ENCODE measurements at places on chromosomes 2 and 18.

- peak; percentile 56 for DNase-seq
Observed at GRCh38 chr2:29747786-29748470, 173.5 kb downstream of the ALK start.

GRCh38 chr2:120933693-120934573 is 198.3 kb downstream of the GLI2 start:
- DNase-seq: peak; percentile 53

DNA sequence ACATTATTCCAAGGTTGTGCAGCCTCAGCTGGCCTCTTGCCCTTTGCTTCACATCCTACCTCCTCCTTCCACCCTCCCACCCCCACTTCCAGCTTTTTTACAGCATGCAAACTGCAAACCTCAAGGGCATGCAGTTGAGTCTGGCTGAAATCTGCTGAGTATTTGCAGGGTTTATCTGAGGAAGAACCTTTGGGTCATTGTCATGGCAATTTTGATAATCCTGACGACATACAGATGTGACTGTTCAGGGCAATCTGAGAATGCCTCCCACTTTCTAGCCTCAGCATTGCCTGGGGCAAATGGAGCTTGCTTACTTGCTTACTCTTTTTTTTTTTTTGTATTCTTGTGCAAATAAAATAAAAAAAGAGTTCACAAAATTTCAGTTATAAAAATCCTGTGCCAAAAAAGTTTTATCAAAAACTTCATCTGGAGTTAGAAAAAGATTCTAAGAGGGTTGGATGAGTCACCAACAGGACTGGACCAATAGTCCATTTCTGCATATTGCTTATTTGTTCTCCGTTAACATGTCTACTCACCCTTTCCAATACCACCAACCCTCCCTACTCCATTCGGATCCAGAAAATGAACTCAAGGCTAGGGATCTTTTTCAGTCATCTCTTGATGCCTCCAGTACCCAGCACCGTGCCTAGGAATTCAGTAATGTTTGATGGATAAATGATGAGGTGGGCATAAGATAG is 23.6 kb upstream of the LHCGR start:
- DNase-seq: no peak

DNA sequence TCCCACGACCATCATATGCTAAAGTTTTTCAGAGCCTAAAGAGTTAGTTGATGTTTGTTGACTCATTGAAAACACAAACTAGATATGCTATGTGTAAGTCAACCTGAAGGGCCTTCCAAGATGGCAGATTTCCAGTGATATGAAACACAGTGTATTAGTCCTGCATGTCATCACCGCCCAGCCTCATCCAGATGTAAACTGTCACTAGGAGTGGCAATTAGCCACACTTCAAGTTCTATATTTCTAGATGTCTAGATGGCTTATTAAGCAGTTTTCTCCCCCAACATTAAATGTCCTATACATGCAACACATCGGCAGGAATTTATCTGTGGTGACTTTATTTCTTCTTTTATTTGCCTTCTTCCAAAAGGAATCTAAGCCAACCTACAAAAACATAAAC is 444.1 kb upstream of the SMIM21 start:
- DNase-seq: no peak

DNA sequence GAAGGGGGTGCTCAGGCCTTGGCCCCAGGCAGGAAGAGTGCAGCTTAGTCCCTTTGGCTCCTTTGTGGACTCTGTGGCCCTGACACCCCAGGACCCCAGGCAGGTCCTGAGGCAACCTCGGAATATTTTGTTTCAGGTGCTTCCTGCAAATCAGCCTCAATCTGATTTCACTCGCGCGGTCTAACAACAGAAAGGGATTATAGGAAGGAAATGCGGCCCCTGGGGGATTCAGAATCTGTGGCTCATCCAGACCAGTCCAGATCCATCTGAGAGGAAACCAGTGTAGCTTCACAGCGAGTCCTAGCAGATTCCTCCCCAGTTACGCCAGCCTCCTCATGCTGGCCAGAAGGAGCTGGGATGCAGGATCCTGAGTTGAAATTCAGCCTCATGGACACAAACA is 59.5 kb upstream of the YWHAQ start:
- peak; percentile 31 for DNase-seq

GRCh38 chr2:29519338-29519925 is 402.0 kb downstream of the ALK start:
- DNase-seq: peak; percentile 79

DNA sequence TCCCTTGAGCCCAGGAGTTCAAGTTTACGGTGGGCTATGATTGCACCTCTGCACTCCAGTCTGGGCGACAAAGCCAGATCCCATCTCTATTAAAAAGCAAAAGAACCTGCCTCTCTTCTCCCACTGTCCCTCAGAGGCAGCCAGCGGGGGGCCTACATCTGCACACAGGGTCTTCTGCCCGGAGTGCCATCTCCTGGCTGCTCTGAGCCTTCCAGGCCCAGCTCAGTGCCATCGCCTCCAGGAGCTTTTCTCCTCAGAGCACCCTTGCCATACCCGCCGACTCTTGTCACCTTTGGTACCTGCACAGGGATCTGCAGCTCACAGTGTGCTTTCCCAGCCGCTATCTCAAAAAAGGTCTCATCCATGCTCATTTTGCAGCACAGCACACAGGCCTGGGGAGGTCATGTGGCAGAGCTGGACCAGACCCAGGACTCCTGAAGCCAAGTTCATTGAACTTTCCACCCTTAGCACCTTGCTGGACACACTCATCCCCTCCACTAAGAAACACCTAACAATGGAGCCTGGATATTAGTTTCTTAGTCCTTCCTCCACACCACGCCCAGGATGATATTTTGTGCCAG is 186.3 kb downstream of the HAUS1 start:
- no peak for DNase-seq

GRCh38 chr2:162934191-162934590 is 95.6 kb upstream of the KCNH7 start:
- peak; percentile 68 for DNase-seq

Data from fibroblast of lung (primary cell).